ENCODE measurements at places on chromosomes 5 and 9.

GRCh38 chr9:92769286-92769685 lies 4.7 kb upstream of the BICD2 start:
- DNase-seq: no peak

GRCh38 chr5:67003685-67003934 lies 193.0 kb downstream of the CD180 start:
- DNase-seq: no peak

DNA sequence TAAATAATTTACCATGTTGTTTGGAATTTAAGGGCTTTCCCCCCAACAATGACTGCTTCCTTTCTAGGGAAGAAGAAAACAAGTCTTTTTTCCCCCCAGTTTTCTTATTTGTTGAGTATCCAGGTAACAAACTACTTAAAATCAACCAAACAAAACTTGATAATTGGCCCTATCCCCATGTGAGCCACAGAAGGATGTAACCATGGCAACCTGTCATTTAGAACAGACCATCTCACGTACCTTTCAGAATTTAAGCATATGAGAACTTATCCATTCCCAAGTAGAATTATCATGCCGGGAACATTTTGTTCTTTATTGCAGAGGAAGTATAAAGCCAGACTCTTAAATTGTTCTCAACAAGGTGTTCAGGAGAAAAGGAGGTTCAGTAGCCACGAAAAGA lies 392.3 kb downstream of the CETN3 start:
- no peak for DNase-seq

DNA sequence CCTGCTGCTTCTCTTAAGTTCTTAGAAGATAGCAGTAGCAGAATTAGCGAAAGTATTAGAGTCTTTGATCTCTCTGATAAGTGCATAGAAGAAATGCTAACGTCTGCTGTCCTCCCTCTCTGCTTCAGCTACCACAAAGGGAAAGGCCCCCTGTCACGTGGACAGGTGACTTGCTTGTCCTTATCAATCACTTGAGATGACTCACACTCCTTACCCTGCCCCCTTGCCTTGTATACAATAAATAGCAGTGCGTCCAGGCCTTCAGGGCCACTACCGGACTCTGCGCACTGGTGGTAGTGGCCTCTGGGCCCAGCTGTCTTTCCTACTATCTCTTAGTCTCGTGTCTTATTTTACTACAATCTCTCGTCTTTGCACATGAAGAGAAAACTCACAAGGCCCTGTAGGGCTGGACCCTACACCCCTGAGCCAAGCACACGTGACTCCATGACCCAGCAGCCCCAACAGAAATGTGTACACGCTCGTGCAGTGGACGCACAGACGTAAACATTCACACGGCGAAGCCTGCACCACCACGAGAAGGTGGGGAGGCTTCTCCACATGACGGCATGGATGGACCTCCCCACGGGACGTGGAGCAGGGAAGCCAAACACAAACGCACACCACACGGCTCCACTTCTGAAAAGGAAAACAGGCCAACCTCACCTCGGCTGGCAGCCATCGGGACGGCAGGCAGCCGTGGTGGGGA lies 38.3 kb downstream of the PNPLA7 start:
- no peak for DNase-seq

GRCh38 chr9:17587113-17587512 lies 8.2 kb downstream of the SH3GL2 start:
- DNase-seq: no peak

GRCh38 chr9:69456201-69456600 lies 131.2 kb downstream of the ENTREP1 start:
- DNase-seq: no peak

GRCh38 chr9:80540387-80540786 lies 968.6 kb downstream of the TLE4 start:
- DNase-seq: no peak

GRCh38 chr5:56358703-56359681 lies 125.9 kb upstream of the ANKRD55 start:
- DNase-seq: no peak

All from activated CD4-positive, alpha-beta T cell treated with anti-CD3 and anti-CD28 coated beads, Interleukin-2, amount 50 U/mL, for 16 hours (primary cell).